Activated CD4-positive, alpha-beta T cell treated with anti-CD3 and anti-CD28 coated beads, Interleukin-2, amount 50 U/mL, for 48 hours (primary cell): ENCODE measurements at places on chromosomes 3 and 15.

DNA sequence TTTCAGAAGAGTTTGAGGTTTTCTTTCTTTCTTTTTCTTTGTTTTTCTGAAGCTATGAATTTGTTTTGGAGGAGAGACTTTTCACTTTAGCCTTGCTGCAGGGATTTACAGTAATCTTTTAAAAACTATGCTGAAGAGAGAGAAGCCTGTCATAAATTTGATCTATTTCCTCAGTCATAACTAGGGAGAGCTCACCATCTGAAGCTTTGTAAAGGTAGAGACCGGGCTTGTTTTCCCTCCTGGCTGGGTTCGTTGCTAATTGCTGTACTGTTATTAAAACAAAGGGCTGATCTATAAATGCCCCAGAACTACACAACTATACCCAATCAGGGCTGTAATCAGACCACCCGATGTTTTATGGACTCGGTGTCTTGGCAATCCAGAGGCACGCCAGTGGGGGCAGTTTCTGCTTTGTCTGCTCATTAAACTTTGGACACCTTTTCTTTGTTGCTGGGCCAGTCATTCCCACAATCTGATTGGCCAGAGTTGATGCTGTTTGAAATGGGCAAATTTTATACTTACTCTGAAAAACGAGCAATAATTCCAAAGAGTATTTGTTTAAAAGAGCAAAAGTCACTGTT lies 164.3 kb downstream of the CACNA1D start:
- DNase-seq, result no peak

DNA sequence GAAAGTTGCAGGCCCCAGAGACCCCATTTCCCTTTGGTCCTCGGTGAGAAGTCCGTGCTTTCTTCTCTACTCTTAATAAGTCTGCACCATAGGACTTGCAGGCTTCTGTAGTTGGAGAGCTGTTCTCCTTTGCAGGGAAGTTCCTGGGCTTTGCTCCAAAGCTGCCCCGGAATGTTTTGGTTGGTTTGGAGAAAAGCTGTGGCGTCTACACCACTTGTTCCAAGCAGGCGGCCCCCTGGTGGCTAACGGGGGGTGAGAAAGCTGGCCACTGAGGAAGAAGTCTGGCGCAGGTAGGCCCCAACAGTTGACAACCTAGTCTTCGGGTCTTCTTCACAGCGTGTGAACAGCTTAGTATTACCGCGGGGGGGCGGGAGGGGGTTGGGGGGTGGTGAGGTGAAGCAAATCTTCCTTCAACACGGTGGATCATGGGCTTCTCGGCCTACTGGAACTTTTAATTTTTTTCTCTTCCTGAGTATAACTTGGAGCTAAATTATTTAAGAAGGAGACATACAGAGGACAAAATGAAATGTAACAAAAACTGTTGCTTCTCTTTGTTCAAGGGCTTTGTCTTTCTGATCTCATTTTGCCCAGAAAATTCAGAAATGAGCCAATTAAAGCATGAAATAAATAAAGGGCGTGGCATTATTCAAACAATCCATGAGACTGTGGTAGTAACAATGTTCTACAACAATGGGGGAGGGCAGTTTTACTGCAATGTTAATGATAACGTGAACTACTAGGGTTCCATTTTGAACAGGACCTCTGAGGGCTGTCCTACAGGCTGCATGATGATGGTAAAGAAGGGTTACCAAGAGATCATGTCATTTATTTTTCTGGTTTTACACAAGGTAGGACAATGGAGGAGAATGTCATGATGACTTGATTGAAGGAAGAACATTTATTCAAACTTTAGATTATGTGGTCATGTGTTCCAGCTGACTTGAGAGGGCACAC lies 2.2 kb upstream of the THRB start:
- no peak for DNase-seq

DNA sequence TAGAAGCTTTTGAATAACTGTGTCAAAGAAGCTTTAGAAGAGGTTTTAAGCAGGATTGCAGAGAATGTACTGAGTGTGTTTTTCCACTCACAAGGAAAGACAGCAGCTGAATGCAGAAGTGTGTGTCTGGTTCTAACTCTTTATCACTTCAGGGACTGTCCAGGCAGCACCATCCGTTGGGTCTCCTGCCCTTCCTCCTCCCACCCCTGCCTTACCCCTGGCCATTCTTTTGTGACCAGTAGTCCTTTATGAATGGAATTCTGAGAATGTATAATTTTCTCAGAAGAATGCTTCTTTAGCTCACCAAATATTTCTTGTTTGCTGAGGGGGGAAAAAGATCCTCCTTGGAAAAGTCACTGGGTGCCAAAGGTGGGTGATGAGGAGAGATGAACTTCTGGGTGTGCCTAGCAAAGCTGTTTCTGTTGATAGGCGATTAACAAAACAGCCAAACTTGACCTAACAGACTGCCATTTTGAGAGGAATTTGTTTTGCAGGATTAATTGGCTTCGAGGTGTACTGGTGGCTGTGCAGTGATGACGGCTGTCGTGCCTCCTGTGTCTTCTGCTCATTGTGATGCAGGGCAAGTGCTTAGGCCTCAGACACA lies 70.9 kb downstream of the IGF1R start:
- DNase-seq, result no peak

DNA sequence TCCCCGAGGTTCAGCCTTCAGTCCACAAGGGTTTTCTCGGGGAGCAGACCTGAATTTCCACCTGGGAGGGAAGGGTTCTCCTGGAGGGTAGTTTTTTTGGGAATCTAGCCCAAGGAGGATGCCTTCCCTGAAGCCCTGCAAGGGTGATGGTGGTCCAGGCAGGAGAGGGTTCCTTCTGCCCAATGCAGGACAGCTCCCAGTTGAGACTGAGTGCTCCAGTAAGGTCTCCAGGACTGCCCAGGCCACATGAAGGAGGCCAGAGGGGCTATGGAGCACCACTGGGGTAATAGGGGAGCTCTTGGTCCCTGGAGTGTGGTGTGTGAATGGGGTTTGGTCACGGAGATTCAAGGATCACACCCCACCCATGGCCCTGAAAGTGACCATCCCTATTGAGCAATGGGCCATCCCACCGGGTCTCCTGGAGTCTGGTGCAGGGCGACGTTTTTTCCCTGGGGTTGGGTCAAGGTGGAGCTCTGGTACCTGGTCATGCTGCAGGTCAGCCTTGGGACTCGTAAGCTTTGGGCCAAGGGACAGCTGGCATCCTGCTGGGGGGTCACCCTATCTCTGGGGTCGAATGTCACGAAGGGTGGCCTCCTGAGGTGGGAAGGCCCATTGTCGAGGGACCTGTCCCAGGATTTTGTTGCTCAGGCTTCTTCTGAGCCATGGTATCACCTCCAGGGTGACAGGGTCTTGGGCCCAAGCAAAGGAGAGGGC lies 196.5 kb downstream of the UBE3A start:
- no peak for DNase-seq

DNA sequence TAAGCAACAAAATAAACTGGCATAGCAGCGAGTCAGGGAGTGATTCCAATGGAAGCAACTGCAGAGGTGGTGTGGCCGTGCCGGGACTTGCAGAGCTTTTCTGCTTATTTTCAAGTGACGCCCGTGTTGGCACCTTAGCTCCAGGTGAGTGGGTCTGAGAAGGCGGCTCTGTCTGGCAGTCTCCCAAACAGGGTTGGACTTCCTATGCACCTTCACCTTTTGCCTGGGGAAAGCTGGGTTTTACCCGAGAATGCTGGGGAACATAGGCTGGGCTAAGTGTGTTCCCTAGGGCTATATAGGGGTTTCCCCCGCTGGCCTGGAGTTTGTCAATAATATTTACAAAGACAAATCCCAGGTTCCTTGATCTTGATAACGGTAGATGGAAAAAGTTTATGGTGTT lies 179.9 kb upstream of the TBL1XR1 start:
- no peak for DNase-seq

DNA sequence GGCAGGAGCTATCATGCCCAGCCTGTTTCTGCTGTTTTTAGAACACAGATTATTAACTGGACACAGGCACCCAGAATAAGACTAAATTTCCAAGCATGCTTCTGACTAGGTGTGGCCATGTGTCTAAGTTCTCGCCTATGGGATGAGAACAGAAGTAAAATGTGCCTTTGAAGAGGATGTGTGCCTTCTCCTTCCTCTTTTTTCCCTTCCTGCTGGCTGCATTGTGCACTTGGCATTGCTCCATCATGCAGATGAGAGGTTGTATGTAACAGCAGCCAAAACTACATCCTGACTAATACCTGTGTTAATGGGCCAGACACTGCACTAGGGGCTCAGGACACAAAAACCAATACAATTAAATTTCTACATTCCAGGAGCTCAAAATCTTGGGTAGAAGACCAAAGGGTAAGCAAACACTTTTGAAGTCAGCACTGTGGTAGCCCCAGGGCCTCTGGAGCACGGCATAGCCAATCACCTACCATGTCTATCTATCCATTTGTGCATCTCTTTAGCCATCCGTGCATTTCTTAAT lies 40.9 kb upstream of the RNU6-1 start:
- DNase-seq, result no peak

DNA sequence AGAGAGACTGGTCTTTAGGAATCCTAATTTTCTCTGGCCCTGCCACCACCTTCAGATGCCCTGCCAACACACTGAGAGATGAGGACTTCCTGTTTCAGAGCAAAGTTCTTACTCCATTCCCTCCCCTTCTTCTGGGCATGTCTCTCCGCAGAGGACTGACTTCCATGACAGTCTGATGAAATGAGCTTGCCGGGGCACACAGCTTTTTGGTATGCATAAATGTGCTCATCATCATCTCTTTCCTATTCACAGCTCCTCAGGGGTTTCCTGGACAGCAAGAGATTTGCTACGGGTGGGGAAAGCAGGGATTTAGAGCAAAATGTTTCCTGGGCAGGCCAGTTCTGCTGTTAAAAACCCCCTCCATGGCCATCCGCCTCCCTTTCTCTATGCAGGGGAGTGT lies 27.6 kb upstream of the SEMA6D start:
- no peak for DNase-seq

DNA sequence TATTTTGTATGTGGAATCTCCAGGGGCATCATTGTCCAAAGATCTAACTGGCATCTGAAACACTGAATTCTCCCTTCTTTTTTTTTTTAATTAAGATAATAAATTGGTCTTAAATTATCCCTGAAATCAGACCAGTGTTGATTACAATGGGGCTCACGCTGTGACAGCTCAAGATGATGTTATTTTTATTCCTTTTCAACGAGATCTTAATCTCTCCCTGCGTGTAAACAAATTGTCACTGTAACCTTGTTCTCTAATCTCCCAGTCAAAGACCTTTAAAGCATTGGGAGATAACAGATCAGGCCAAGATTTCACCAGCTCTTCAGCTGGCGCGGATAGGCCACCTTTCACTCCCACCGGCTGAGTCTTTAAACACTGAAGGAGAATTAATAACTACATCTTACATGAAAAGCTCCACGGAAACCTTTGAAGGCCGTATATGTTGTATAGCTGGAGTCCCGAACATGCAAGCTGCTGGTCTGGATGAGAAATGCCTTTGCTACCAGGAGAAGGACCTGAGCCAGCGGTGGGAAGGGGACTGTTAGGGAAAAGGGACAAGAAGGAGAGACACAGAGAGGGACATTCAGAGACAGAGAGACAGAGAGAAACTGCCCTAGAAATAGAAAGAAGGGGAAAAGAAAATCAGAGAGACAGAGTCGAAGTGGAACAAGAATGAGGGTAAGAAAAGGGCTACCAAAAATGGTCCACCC lies 418.8 kb upstream of the NR2F2 start:
- no peak for DNase-seq

DNA sequence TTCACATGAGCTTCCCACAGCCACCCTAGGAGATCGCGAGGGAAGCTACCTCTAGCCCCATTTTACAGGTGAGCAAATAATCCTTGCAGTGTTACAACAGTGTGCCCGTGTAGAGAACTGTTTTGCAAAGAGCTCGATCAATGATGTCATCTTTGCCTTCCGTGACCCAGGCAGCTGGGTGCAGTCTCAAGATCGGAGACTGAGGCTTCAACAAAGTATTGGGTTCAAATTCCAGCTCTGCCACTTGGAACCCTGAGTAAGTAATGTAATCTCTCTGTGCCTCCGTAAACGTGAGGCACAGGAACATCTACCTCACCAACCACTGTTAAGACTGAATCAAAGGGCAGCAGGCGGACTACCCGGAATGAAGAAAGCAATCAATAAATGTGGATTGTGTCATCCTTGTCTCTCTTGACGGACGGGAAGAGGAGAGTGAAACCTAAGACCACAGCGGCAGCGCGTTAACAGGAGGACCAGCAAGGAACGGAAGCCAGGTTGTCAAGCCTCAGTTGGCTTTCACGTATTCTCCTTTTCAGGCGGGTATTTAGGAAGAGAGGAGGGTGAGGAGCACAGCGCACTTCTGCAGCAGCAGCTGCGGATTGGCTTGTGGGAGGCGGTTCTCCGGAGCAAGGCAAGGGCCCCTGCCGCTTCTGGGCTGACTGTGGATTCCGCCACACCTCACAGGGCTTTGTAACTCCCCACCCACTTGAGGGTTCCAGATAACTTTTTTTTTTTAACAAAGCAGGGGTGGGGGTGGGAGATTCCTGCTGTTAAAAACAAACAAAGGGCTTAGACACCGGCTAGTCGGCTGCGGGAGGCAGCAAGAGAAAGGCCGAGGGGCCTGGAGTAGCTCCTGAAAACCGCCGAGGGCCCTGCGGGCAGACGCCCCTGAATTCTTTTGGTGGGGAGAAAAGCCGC lies 1.5 kb upstream of the SMAD3 start:
- DNase-seq, result peak; percentile 45

DNA sequence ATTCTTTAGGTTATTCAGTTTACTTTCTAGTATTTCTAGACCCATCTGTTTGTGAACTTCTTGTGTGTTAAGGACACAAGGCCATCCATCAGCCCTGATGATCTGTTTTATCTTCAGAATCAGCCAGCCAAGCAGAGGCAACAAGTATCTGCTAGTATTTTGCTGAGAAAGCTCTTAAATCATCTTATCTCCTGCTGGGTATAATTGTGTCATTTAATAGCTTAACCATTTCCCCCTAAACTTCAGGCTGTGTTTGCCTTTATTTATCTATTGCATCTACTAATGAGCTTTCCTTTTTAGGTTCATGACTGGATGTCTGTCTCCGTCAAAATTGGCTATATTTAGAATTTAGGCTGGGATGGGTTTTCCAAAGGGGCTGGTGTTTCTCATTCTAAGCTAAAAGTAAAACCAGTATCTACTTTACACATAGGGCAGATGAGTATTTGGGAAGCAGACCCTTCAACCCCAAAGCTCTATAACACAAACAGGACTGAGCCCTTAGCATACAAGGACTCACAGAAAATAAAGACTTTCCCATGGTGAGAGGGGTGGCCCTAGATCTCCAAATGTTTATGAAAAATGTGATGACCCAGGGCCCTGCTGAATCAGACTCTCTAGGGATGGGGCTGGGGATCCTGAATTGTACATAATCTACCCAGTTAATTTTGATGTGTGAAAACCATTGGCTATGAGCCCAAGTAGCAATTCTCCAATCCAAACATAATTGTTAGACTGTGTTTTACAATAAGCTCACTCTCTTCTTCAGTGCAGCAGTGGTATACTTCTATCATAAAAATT lies 65.3 kb upstream of the PSMD6 start:
- DNase-seq, result no peak
